ENCODE measurements at places on chromosomes 6 and 20.

DNA sequence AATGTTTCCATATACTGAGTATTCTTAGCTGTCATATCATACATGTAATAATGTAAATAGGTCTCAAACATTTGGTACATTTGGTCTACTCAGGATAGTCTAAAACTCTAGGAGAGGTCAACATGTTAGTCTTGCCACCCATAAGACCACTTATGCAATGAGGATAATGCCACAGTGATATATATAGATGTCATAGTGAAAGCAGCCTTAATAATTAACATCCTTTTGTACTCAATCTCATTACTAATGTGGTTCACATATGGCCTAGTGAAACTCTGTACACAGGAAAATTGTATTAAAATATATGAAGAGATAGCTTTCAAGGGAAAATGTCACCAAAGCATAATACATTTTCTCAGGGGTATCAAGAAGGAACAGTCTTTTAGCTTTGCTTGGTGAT is 577.9 kb downstream of the TFAP2B start:
- DNase-seq, result no peak

DNA sequence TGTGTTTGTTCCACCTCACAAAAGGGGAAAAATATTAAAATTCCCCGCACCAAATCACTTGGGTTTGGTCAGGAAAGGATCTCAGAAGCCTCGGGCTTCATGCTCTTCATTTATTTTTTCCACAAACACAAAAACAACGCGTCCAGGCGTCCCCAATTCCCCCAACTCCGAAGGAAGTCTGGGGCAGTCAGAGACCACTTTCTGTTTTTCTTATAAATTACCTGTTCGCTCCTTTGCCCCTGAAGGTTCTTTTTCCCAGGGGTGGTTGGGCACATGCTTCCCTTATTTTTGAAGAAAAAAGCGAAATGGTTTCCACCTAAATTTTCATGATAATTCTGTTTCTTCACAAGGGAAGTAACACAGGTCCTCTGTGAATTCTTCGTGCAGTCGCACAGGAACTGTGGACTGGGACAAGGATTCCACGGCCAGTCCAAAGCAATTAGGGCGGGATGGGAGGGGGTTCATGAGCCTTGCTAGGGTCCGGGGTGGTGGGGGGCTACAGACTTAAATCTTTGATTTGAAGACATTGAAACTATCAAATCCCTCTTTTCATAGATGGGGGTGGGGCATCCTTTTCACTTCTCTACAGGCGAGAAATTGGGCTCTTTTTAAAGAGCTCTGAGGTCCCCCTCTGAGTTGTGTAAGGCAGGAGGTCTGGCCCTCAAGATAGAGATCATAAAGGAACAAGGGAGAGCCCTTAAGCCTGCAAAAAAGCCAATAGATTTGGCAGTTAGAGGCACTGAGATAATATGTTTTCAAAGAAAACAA is 30.5 kb upstream of the HFE start:
- DNase-seq, result no peak

DNA sequence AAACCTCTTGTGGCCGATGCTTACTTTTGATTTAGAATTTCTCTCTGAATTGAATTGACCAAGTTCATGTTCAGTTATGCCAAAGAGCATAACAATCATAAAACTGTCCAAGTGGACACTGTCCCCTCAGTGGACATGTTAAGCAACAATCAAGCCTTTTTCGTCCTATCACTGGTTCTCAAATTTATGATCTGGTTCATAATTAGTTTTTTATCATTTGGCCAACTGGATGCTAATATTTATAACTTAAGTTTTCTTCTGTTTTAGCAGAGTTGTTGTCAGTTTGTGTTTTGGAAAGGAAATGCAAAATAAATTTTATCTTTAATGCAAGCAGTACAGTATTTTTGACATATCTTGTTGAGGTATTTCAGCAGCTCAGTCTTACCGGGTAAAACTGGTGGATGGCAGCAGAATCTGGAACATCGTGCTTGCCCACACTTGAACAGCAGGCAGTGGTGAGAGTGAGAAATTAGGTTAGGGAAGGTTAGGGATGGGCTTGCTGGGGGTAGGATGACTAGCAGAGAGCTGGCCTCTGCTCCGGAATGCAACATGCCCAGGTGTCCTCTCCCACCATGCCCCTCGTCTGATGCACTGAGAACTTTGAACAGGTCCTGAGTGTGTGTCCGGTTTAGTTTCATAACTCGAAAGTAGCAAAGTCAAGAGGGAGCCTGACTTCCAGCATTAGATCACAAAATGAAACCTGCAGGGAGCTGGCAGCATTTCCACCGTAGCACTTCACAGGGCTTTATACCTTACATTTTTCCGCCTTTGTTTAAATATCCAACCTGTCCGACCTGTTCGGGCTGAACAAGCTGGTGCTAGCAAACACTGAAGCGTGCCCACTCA is 93.1 kb downstream of the RREB1 start:
- no peak for DNase-seq

- DNase-seq, result no peak
Measured at GRCh38 chr20:5569021-5569420, 181.2 kb upstream of the SHLD1 start.

DNA sequence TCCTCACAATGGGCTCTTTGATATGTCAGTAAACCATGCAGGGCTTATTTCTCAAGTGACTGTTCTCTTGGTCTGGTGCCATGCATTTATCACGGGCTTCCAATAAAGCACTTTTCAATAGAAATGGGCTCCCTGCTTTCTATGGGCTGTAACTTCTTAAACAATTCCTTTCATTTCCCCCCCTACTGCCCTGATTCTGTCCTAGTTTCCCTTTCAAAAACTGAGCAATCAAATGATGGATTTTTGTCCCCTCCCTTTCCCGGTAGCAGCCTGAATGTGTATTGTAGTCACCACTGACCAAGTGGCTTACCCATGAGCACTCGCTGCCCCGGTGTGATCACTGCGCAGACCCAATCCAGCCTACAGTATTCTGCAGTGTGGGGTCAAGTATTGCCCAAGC is 13.9 kb downstream of the RPS10 start:
- no peak for DNase-seq

Measured in GM12892 (cell line).